Stimulated activated CD8-positive, alpha-beta memory T cell treated with anti-CD3 and anti-CD28 coated beads, Interleukin-4, amount 100 ng/mL, for 4 hours (primary cell): ENCODE measurements at places on chromosomes 5 and 9.

DNA sequence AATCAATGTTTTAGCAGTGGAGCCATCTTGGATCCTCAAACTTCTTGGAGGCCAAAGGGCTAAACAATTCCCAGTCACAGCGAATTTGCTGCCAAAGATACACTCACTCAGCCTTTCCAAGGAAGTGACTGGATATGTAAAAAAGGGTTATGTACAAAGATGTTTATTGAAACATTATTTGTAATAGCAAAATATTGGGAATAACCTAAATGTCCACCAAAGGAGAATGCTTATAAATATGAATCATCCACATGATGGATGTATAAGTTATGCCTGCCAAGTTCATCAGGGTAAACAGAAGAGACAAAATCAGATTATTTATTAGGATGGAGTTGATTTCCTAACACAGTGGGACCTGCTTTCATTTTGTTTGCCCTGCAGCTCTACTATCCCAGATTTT lies 145.2 kb upstream of the ABCA1 start:
- DNase-seq, result no peak

- no peak for DNase-seq
These were observed 72.7 kb upstream of the IFNE start for GRCh38 chr9:21554813-21555212.

GRCh38 chr9:95807326-95807947 lies 68.1 kb upstream of the ERCC6L2 start:
- no peak for DNase-seq

DNA sequence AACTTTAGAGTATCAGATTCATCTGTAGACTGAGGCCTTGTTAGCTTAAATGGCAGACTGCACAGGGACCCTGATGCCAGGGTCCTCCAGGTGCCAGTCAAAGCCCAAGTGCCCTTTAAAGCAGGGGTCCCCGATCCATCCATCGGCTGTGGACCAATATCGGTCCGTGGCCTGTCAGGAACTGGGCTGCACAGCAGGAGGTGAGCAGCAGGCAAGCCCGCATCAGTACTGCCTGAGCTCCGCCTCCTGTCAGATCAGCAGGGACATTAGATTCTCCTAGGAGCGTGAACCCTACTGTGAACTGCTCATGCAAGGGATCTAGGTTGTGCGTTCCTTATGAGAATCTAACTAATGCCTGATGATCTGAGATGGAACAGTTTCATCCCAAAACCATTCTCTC lies 403.4 kb downstream of the RAB3C start:
- DNase-seq, result no peak

GRCh38 chr5:56244627-56245026 lies 11.5 kb upstream of the ANKRD55 start:
- no peak for DNase-seq

GRCh38 chr9:69115621-69116020 lies 58.5 kb upstream of the TJP2 start:
- DNase-seq, result no peak
